Immature natural killer cell (primary cell): ENCODE measurements at places on chromosomes 13 and 19. TPM values are rescaled to one million over a fixed set of nuclear protein-coding genes. Genes with fewer than 3 reads are reported as not detected.

Gene PTGIR
- 0.52 TPM for polyA plus RNA-seq

Gene SKA3
- polyA plus RNA-seq, result 0.75 TPM

Gene MBNL2
- 11.7 TPM for polyA plus RNA-seq

Gene RANBP3
- 3.2 TPM for polyA plus RNA-seq

Gene CAMSAP3
- polyA plus RNA-seq, result not detected

Gene ZNF528
- polyA plus RNA-seq, result 15.2 TPM
